Spinal cord (tissue), 10 donors: ENCODE measurements at places on chromosomes 5 and 9. TPM values are rescaled to one million over a fixed set of nuclear protein-coding genes. Genes with fewer than 3 reads are reported as not detected.

Gene GARIN3
- not detected for total RNA-seq

Gene SLC34A3
- total RNA-seq: 0.06 TPM

Gene SLC46A2
- total RNA-seq: 0.11 TPM

Gene C5orf46
- total RNA-seq: not detected

Gene FOXD4
- 0.66 TPM for total RNA-seq

Gene SH3PXD2B
- 25.6 TPM for total RNA-seq

Gene PELO
- 29.3 TPM for total RNA-seq

Gene ANKRD55
- 14.0 TPM for total RNA-seq

Gene ZNF782
- 13.8 TPM for total RNA-seq

Gene NKD2
- 11.2 TPM for total RNA-seq

Gene ABO
- total RNA-seq: 0.28 TPM

Gene DIPK1B
- 47.8 TPM for total RNA-seq

Gene GPRIN1
- 25.2 TPM for total RNA-seq

Gene RASEF
- total RNA-seq: 3.3 TPM

Gene HINT2
- total RNA-seq: 57.5 TPM

Gene PCDHGC5
- total RNA-seq: 5.9 TPM

Gene SUSD3
- total RNA-seq: 4.3 TPM

Gene SEMA5A
- total RNA-seq: 59.2 TPM

Gene PCDH12
- 12.9 TPM for total RNA-seq

Gene C5orf52
- not detected for total RNA-seq

Gene CD72
- total RNA-seq: 1.7 TPM

Gene PCDHA1
- total RNA-seq: 1.0 TPM

Gene CDKN2B-AS1
- total RNA-seq: 0.55 TPM

Gene C9orf153
- total RNA-seq: 0.99 TPM

Gene CARD9
- total RNA-seq: 2.4 TPM

Gene ACTBL2
- total RNA-seq: not detected

Gene PROP1
- not detected for total RNA-seq

Gene CCDC112
- 19.3 TPM for total RNA-seq

Gene IFNA2
- not detected for total RNA-seq

Gene CTSV
- 11.7 TPM for total RNA-seq

Gene DRD1
- 2.3 TPM for total RNA-seq

Gene RNF183
- 0.11 TPM for total RNA-seq

Gene KCTD16
- total RNA-seq: 30.8 TPM

Gene GMCL2
- total RNA-seq: not detected

Gene B4GALT1
- 10.7 TPM for total RNA-seq

Gene NTMT1
- 26.0 TPM for total RNA-seq

Gene PCDHGC3
- total RNA-seq: 205 TPM

Gene ENTPD2
- 5.7 TPM for total RNA-seq

Gene LURAP1L
- 13.3 TPM for total RNA-seq

Gene ZNF366
- total RNA-seq: 1.7 TPM

Gene PPP3R2
- total RNA-seq: 0.61 TPM
